ENCODE measurements at places on chromosomes 2 and 18.

GRCh38 chr2:36277146-36277808 is 78.3 kb upstream of the CRIM1 start:
- no peak for DNase-seq

GRCh38 chr2:134120406-134120732 is 133.5 kb upstream of the MGAT5 start:
- DNase-seq, result peak; percentile 45

DNA sequence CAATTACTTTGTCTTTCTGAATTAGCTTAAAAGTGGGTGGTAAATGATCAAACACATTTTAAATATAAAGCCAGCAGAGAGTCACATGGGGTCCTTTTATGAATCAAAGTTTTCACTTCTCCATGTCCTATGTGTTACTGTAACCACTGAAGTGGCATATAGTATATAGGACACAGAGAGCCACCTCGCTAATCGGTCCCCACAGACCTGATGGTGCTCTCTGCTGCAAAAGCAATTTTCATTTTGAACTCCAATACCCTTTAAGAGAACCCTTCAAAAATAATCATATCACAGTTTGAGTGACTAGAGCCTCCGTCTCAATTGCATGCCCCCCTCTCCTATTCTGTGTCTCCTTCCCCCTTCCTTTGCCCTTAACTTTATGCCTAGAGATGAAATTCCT is 272.8 kb downstream of the ERBB4 start:
- DNase-seq, result no peak

- DNase-seq, result no peak
Measured at GRCh38 chr2:18896125-18896764, 306.9 kb upstream of the NT5C1B start.

DNA sequence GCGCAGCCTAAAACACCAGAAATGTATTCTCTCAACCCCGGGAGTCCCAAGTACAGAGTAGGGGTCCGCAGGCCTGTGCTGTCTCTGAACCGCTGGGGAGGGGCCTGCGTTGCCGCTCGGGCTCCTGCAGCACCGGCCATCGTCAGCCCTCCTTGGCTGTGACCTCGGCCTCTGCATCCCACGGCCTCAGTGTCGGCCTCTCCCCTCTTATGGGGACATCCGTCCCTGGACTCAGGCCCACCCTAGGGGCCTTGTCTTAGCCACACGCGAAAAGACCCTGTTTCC is 50.5 kb downstream of the KCNG2 start:
- no peak for DNase-seq

- no peak for DNase-seq
Measured at GRCh38 chr2:99880148-99880963, 262.0 kb downstream of the AFF3 start.

DNA sequence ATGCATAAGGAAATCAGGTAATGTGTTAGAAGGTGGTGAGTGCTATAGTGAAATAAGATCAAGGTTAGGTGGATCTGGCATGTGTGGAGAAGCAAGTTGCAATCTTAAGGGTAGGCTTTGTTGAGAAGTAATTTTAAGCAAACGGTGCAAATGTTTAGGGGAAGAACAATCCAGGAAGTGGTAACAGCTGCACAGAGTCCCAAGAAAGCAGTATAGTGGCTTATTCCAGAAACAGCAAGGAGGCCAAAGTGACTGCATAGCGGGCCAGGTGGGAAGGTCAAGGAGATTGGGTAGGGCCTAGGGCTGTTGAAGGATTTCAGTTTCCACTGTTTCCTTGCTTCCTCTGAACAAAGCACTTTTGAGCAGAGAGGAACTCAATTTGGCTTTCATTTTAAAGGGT is 30.0 kb upstream of the RAB1A start:
- DNase-seq, result no peak

DNA sequence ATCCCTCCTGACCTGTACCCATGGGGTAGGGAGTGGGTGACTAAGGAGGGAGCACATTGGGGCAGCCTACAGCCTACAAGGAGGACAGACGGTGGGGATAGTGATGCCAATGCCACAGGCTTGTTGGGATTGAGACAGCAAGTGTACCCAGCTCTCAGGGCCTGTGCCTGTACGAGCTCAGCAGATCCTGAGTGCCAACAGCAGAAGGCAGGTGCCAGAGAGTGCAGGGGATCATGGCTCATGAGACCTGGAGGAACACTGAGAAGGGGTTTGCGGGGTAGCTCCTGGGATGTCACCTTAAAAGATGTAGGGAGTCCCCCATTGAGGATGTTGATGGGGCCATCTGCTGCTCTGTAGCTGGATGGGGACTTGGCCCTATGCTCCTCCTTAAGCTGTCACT is 10.3 kb upstream of the SNED1 start:
- DNase-seq, result peak; percentile 4
